Karpas-422 (cell line): ENCODE measurements at places on chromosomes 2 and 18.

GRCh38 chr2:19073522-19073921 is 284.9 kb downstream of the OSR1 start:
- no peak for DNase-seq

GRCh38 chr2:134865067-134865787 is 26.8 kb downstream of the ACMSD start:
- DNase-seq, result no peak

GRCh38 chr2:118098307-118099030 is 10.2 kb downstream of the INSIG2 start:
- no peak for DNase-seq

DNA sequence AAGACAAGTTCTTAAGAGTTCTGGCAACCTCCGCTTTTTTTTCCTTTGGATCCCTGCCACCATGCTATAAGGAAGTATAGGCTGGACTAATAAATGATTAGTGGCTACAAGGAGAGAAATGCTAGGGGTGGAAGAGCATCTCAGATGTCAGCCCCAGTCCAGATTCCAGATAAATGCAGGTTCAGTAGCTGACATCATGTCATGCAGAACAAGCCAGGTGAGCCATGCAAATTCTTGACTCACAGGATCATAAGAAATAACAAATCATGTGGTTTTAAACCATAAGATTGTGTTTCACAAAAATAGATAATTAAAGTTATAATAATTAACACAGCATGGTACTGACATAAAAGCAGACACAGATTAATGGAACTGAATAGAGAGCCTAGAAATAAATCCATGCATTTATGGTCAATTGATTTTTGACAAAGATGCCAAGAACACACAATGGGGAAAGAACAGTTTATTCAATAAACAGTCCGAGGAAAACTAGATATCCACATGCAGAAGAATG is 152.9 kb upstream of the SESTD1 start:
- no peak for DNase-seq

DNA sequence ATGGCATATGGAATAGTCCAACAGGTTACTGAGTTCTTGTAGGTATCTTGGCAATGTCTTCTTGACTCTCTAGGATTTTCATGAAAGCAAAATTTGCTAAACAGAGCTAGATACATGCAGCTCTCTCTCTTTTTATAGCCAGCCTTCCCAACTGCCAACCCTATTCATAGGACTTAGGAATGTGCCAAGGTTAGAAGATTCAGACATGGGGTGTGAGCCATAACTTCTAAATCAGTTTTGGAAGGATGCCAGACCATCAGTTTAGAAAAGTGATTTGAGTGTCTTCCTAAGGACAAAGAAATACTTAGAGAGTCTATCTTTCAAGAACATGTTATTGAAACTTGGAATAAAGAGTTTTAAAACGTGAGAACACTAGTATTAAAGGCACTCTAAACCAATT is 619.5 kb upstream of the FANCL start:
- DNase-seq, result no peak
